ENCODE measurements at places on chromosomes 6 and 20.

DNA sequence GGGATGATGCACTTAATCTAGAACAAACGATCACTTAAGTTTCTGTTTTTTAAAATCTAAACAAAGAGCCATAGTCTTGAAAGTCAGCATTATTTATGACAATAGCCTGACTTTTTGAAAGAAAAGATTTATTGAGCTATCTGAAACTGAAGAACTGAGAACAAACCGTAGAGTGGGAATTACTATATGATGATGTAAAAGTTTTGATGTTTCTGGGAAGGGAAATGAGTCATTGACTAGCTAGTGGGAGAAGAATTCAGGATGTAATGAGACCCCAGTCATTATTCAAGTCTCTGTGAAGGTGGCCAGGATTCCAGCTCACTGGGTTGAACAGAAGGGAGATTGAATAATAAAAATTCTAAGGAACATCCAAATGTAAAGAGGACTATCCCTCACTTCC lies 83.4 kb upstream of the FABP7 start:
- no peak for DNase-seq

DNA sequence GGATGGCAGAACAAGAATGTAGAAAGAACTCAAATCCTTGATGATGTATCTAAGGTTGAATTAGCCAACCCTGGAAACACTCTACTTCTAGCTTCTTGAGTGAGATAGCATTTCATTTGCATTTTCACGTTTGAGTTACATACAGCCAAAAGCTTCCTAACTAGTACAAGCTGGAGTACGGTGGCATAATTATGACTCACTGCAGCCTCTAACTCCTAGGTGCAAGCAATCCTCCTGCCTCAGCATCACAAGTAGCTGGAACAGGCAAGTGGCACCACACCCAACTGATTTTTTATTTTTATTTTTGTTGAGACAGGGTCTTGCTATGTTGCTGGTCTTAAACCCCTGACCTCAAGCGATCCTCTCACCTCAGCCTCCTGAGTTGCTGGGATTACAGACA lies 36.5 kb upstream of the STK35 start:
- no peak for DNase-seq

- no peak for DNase-seq
Measured at GRCh38 chr20:59333951-59334350, 33.5 kb downstream of the EDN3 start.

GRCh38 chr6:103326760-103327757 lies 1532.7 kb downstream of the HACE1 start:
- no peak for DNase-seq

- DNase-seq, result no peak
Measured at GRCh38 chr6:12525276-12525675, 191.3 kb upstream of the PHACTR1 start.

GRCh38 chr20:433300-433975 lies 25.3 kb downstream of the RBCK1 start:
- DNase-seq, result peak; percentile 61

DNA sequence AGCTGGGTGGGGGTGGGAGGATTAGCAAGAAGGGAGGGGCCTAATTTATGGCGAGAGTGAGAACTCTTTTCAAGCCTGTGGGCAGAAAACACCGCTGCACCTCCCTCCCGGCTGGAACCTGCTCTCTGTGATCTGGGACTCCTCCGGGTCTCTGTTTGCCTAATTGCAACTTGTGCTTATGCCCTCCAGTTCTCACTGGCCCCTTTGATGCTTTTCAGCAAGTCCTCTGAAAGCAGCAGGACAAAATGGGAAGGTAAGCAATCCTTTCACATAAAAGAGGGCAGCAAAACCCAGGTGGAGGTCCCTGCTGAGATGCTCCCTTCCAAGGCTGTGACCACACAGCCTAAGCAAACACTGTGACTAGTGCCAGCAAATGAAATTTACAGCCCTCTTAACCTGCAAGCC lies 523.0 kb upstream of the FLRT3 start:
- no peak for DNase-seq

GRCh38 chr6:35080016-35080680 lies 61.0 kb downstream of the TCP11 start:
- no peak for DNase-seq

DNA sequence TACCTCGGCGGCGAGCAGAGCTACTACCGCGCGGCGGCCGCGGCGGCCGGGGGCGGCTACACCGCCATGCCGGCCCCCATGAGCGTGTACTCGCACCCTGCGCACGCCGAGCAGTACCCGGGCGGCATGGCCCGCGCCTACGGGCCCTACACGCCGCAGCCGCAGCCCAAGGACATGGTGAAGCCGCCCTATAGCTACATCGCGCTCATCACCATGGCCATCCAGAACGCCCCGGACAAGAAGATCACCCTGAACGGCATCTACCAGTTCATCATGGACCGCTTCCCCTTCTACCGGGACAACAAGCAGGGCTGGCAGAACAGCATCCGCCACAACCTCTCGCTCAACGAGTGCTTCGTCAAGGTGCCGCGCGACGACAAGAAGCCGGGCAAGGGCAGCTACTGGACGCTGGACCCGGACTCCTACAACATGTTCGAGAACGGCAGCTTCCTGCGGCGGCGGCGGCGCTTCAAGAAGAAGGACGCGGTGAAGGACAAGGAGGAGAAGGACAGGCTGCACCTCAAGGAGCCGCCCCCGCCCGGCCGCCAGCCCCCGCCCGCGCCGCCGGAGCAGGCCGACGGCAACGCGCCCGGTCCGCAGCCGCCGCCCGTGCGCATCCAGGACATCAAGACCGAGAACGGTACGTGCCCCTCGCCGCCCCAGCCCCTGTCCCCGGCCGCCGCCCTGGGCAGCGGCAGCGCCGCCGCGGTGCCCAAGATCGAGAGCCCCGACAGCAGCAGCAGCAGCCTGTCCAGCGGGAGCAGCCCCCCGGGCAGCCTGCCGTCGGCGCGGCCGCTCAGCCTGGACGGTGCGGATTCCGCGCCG lies 994 bp downstream of the FOXC1 start:
- DNase-seq, result peak; percentile 21

DNA sequence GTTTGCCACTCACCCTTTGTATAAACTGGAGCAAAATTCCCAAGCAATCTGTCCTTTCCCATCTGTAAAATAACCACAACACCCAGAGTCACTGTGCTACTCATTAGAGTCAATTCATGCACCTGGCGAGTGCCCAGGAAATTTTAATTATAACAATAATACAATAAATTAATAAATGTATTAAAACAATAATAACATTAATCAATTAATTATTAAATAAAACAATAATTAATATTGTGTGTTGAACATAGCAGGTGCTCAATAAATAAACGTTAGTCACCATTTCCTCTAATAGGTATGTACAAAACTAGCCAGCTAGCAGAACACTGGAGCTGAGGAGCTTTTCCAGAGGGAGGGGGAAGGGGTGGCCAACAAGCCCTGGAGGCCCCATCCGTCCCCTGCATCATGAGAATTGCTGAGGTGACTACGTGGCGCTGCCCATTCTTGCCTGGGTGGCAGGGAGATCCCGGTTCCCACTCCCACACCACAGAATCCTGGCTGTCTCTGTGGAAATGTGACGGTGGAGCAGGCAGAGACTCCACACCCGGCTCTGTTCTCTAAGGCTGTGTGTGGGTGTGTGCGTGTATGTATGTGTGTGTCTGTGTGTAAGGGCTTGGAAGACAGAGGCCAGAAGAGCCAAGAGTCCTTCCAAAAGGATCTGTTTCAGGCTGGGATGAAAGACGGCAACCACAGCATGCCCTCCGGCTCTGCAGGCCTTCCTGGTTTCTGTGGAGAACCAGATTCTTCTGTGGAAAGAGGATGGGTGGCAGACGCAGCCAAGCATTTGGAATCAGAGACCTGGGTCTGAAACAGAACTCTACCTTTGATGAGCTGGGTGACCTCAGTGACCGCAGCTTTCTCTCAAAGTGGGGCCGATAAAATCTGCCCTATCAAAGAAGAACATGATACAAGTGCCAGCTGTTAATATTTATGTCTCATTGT lies 18.8 kb upstream of the EZR start:
- DNase-seq, result no peak

- no peak for DNase-seq
Measured at GRCh38 chr6:111601886-111602285, 3.8 kb downstream of the TRAF3IP2 start.

- no peak for DNase-seq
Measured at GRCh38 chr20:37501940-37502339, 19.1 kb upstream of the NNAT start.

GRCh38 chr6:137821491-137821890 lies 45.6 kb upstream of the TNFAIP3 start:
- no peak for DNase-seq

- DNase-seq, result no peak
Measured at GRCh38 chr6:161442420-161442819, 168.6 kb upstream of the AGPAT4 start.

DNA sequence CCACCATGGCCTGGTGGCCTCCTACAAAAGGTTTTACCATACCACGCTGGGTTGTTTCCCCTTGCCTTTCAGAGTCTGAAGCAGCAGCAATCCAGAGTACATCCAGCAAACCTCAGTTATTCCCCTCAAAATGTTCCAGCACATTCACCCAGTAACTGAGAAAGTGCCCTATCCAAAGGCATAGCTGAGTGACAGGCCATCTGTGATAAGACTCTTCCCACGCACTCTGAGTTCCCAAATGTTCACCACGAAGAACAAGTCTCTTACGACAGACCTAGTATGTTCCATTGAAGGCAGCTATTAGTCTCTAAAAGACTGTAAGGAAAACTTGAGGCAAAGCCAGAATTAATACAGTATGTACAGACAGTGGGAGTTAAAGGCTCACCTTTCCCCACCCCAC lies 31.6 kb upstream of the C20orf144 start:
- no peak for DNase-seq

DNA sequence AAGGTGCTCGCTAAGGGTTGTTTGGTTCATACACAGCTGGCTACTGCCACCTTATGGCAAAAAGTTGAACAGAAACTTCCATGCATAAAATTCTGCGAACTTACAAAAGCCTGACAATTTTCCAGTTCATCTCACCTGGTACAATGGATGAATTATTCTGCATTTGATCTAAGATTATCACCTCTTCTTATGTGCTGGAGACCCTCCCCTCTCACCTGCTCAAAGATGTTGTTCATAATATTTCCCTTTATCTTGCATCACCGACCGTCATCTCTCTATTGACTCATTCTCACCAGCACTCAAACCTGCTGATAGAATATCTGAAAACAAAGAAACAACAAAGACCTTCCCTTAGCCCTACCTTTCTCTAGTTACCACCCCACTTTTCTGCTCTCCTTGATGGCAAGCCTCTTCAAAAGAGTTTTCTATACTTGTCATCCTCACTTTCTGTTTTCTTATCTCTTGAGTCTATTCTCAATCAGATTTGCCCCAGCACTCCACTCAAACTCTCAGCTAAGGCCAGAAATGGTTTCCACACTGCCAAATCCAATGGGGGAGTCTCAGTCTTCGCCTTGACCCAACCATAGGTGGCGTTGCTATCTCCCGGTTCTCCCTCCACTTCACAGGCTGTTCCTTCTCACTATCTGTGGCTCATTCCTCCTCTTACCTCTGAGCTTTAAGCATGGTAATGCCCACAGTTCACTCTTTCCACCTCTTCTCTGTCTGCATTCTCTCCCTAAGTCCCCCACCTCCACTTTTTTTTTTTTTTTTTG lies 25.8 kb downstream of the SNRNP48 start:
- DNase-seq, result peak; percentile 44

DNA sequence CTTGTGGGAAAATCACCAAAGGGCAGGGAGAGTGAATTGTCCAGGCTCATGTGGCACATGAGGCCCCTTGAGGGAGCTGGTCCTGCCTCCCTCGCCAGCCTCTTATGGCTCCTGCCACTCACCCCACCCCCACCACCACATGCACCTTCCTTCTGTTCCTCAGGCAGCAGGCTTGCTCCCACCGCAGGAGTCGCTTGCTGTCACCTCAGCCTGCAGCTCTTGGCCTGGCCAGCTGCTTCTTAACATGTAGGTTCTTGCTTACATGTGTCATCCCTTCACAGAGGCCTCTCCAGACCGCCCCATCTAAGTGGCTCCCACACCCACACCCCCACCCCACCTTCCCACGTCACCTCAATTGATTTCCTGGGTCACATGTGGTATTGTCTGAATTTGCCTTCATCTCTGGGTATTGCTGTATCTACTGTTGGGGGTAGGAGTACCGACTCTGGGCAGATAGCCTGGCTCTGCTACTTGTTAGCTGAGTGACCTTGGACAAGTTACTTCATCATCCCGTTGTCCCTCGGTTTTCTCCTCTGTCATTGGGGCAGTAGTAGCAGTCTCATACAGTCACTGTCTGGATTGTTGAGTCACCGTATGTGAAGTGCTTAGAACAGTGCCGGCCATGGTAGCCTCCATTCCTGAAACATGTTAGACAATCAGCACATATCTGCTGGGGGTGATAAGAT lies 41.7 kb downstream of the SLC9A8 start:
- DNase-seq, result no peak

- no peak for DNase-seq
Measured at GRCh38 chr6:102773636-102774035, 1380.1 kb downstream of the GRIK2 start.

DNA sequence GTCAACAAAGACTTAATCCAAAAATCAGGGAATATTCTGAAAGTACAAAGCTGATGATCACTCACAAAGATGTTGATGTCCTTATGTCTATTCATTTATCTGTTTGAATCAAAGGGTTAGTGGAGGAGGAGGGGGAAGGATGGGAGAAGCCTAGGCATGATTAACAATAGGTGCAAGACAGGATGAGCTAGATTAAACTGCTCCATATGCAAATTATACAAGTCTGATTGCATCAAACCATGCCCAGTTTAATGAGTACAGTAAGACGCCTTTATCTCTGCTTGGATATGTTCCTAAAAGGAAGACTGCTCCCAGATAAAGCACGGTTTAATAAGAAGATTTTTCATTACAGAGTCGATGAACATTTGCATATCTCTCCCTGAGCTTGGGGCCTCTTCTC lies 626.4 kb upstream of the NOX3 start:
- DNase-seq, result no peak

DNA sequence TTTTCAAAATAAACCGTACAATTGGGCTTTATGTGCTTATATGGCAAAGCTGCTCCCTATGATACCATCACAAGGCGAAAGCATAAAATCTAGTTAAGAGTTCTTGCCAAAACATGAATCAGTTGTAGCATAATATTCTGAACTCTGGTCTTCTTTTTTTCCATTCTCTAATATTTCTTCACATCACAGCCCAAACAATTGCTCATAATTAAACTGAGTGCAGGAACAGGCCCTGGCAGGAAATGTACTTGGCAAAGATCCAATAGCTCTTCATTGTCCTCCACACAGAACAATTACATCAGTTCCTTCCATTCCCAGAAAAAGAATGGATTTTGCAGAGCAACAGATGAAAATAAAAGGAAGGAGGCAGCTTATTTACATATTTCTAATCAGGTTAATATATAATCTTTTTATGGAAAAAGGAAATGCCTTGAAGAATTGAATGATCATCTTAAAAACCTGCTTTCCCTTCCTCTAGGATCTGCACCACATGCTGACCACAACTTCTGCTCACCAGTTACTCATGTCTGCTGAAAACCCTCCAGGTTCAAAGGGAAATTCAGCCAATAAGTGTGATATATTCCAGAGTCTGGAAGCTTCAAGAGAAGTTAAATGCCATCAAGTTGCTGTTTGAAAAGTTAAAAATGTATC lies 123.3 kb upstream of the COL21A1 start:
- no peak for DNase-seq
